Activated effector memory CD4-positive, alpha-beta T cell treated with anti-CD3 and anti-CD28 coated beads, Interleukin-2, amount 50 U/mL, for 16 hours (primary cell): ENCODE measurements at places on chromosomes 4 and X.

DNA sequence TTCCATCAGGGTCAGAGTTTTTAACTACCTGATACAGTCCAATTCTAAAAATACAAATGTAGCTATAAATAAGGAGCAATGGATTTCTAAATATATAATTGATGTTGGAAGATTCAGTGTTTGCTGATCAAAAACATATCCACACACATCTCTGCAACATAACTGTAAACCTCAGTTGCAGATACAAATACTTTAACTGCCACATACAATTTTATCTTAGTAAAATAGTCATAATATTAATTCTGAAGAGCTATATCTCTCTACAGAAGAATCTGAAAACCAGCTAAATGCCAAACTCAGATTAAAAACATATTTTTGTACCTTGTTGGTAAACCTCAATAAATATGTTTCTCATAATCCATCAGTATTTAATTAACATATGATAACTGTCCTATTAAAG, 674.3 kb upstream of the INTU start:
- no peak for DNase-seq

DNA sequence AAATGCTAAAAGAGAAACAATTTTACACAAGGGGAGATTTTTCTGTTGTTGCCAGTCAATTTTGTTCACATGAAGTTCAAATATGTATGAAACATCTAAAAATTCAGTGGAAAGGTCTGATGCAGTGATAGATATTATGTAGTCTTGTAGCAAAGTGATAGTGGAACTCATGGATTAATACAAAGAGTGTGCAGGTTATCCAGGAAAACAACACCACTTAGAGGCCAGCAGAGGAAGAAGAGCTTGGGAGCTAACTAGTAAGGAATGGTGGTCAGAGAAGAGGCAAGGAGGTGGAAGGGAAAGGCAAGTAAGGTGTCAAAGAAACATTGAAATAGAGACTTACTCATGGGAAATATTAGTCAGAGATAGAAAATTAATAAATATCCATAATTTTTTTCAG, 395.6 kb downstream of the MAPK10 start:
- DNase-seq: no peak

DNA sequence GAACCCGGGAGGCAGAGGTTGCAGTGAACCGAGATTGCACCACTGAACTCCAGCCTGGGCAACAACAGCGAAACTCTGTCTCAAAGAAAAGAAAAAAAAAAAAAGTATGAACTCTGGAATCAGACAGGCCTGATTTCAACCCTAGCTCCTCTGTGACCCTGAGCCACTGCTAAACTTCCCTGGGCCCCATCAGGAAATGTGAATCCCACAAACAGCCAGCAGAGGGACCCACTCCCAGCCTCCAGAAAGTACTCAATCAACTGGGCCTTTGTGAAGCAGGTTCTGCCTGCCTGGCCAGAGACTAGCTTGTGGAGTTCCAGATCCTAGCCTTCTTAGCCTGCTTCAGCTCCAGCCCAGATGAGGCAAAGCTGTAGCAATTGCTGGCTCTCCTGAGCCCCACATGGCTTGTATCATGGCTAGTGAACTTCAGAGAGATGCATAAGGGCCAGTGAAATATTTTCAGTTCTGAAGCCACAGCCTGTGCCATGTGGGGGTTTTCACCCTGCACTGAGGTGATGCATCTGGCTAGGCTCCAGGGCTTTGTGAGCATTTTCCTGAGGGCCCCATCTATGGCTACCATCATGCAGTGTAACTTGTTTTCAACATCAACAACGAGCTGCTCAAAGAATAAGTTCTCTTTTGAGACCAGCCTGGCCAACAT, 7.2 kb upstream of the IDS start:
- peak; percentile 82 for DNase-seq

GRCh38 chr4:160709026-160709425, 1454.8 kb downstream of the FSTL5 start:
- no peak for DNase-seq

GRCh38 chr4:1300466-1301455, 11.1 kb downstream of the MAEA start:
- DNase-seq: peak; percentile 19

GRCh38 chrX:825991-826390, 195.4 kb downstream of the SHOX start:
- no peak for DNase-seq

GRCh38 chrX:32448320-32448719, 763.0 kb downstream of the DMD start:
- no peak for DNase-seq

DNA sequence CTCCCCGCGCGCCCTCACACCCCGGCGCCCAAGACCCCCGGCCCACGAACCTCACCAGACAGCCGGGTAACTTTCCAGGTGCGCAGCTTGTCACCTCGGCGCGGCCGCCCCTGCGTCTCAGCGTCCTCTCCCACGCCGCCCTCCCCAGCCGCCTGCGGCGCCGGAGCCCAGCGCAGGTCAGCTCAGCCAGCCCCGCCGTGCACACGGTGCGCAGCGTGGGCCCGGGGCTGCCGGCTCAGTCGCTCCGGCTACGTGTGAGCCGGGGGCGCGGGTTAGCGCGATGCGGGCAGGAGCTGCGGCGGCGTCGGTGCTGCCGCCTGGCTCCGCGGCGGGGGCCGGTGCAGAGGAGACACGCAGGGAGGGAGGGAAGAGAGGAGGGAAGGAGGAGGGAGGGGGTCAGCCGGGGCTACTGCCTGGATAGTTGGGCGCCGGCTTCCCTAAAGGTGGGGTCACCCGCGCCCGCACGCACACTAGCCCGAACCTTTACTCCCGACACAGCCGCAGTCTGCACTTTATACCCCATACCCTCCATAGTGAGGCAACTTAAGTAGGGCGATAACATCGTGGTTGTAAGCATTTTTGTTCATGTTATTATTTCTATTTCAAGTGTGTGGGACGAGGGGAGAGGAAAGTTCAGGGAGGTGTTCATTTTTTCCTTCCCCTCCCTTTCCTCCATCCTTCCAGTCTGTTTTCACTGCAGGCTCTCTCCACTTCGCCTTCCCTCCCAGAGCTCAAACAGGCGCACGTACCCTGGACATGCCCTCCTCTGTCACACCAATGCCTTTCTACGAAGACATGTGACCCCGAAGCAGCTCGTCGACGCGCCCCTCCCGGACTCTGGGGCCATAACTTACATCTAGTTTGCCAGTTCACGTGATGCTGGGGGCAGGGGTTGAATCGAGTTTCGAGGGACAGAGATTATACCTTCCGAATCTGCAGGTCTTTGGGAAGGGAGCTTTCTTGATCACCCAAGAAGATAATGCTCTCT, at the start of gene PRKG2:
Gene PRKG2 (minus strand): TSS at position 342 of the 988 bp plus-strand sequence. CDS start 10,175 bp downstream, outside the sequence.
- no peak for DNase-seq

GRCh38 chr4:139603576-139604410, 47.8 kb upstream of the SETD7 start:
- DNase-seq: no peak

DNA sequence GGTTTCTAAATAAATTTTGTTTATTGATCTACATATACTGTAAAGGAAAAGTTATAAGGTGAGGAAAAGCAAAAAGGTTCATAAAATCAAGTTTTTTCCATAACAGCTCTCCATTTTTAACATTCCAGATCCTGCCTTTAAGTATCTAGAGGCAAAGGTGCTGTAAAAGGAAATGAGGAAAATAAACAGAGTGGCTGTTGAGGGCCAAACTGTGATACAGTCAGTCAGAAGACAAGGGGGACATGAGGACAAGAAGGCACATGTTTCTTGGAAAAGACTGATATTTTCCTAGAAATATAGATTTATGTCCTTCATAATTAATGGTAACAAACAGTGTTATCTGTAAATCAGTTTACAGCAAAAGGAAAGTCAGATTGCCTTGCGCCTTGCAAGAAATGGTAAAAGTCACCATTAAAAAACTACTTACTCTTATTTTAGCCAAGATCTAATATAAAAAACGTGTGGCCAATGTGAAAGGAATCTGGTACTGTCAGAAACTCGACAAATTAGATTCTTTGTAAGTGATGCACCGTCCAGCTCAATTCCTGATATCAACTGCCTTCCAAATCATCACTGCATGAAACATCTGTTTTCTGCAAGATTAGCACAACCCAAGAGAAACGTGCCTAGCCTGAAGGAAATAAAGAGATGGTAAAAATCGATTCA, 34.0 kb upstream of the VEGFD start:
- no peak for DNase-seq

DNA sequence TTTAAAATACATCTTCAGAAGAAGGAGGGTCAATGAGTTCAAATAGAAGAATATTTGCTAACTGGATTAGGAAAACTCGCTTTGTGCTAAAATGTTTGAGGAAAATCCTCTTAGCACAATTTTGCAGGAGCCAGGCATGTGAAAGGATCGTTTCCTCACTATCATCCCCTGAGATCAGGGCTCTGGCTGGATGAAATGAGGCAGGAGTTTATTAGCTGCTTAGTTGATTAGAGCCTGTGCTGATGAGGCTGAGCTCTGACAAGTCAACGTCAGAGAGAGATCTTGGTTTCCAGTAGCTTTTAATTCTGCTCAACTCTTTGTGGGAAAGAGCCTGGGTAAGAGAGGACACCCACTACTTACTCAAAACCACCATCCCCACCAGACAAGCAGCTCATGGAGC, 8.0 kb upstream of the DRD5 start:
- no peak for DNase-seq

GRCh38 chr4:4502694-4503311, 39.0 kb downstream of the STX18 start:
- peak; percentile 70 for DNase-seq

DNA sequence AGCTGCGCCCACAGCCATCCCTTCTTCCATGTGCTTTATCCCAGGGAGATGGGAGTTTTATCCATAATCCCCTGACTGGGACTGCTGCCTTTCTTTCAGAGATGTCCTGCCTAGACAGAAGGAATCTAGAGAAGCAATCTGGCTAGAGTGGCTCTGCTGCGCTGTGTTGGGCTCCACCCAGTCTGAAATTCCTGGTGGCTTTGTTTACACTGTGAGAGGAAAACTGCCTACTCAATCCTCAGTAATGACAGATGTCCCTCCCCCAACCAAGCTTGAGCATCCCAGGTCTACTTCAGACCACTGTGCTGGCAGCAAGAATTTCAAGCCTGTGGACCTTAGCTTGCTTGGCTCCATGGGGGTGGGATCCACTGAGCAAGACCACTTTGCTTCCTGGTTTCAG, 116.9 kb upstream of the AR start:
- DNase-seq: no peak

DNA sequence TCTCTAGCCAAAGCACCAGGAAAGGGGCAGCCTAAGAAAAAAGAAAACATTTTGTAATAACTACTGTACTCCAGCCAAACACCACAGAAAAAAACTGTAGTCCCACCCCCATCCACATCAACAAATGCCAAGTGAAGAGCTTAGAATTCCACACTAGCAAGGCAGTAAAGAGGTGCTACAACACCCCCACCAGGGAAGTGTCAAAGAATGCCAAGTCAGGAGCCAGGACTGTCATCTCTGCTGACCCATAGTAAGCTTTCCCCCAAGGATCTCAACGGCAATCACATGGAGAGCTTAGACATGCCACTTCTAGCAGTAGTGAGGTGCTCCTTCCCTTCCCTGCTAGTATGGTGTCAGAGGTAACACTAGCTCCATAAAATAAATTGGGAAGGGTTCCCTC, 34.4 kb upstream of the CCDC160 start:
- DNase-seq: no peak

DNA sequence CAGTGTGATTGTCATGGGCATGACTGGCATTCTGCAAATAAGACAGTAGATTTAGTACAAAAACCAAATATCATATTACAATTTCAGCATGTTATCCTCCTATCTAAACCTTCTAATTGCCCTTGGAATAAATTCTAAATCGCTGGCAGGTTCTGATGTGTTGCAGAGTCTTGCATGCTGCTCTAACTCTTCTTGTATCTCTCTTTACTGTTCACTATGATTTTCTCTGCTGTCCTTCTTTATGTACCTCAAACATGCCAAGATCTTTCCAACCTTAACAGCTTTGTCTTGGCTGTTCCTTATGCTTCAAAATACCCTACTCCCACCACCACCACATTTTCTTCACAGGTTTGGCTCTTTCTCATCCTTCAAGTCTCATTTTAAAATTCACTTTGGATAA, 43.0 kb upstream of the KCNIP4 start:
- no peak for DNase-seq

GRCh38 chr4:74453829-74454742, 9.2 kb downstream of the AREG start:
- no peak for DNase-seq
